ENCODE measurements at places on chromosomes 5 and 9.

DNA sequence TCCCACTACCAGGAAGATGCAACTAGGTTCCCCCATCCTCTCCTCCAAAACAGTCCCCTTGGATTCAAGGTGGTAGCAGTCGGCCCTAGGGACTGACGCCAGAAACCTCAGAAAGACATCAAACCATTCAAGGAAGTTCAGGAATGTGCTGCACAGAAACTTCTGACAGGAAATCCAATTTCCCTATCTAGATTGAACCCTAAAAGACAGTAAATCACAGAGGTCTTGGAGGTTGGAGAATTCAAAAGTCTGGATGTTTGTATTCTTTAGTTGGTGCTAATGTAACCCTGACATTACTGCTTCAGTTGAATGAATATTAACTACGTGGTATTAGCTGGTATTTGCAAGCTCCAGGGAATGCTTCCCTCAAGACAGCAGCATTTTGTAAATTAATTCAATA is 125.3 kb downstream of the SYK start:
- DNase-seq = no peak

DNA sequence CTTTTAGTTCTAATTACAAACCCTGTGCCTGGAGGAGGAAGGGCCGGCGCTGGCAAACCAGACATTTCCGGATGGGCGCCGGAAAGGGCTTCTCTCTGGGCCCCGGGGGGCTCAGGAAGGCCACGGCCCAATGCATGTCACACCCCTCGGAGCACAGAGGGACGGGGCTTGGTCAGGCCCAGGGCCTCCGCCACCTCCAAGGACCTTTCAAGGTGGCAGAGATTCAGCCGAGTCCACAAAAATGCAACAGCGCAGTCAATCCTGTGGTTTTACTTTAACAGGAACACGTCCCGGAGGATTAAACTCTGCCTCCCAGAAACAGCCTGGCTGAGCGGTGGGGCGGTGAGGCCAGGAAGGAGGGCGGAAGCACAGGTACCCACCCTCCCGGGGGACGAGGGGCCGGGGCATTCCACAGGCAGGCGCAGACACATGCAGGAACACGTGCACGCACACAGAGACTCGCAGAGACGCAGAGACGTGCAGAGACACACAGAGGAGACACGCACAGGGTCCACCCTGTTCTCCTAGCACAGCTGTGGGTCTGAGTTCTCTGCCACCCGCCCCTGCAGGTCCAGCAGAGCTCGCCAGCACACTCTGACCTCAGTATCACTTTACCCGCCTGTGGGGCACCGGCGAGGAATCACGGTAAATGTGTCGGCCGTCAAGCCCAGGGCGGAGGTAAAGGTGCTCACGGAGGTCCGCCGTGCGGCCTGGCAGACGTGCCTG is 23.0 kb downstream of the SLC9A3 start:
- no peak for DNase-seq

DNA sequence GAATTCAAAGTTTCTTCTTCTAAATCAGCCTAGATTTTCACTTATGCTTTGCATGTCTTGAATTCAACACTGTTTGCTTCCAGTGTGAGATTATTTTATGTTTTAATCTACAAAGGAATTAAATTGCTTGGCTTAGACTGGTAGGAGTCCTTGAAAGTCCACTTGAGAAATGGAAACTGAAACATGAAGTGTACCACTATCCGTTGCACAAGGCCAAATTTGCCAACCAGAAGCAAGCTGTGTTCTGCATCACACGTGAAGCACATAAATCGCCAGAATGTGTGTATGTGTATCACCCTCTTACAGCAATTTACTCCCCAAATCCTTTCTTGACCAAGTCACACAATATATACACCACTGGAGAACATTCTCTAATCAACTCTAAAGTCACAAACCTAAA is 10.3 kb downstream of the SEMA6A start:
- DNase-seq = no peak

- peak; percentile 63 for DNase-seq
These were observed at the start of gene PKD2L2 for GRCh38 chr5:137888863-137889759. Gene PKD2L2, plus strand, starts transcription at chr5:137889457. Its CDS starts 35 bp downstream, at chr5:137889492.

DNA sequence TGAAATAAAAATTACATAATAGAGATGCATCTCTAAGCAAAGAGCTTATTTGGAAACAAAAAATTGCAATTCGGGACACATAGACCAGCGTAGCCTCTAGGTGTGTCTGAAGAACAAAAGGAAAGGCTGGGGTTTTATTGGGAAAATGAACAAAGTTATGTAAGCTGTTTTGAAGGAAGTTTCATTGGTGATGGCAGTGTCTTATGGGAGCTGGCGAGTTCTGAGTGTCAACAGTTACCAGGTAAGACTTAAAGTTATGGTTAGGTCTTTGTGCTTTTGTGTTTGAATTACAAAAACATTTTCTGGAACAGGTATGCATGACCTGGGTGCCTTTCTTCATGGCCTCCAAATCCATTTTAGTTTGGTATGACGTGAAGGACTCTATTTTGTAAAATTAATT is 48.9 kb downstream of the SLC27A6 start:
- DNase-seq = no peak

DNA sequence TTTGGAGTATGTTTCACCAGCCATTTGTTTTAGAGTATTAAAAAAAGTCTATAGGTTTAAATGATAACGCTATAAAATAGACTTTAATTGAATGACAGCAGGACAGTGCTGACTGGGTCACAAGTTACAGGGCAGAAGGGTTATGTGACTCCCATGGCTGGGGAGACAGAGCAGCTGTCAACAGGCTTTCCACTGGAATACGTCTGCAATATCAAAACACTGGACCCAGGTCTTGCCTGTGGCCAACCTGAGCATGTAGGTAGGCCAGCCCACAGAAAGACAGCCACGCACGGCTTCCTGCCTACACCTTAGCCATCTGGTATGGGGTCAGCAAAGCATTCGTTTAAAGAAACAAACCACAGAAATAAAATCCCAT is 80.7 kb downstream of the OTULIN start:
- DNase-seq = no peak

DNA sequence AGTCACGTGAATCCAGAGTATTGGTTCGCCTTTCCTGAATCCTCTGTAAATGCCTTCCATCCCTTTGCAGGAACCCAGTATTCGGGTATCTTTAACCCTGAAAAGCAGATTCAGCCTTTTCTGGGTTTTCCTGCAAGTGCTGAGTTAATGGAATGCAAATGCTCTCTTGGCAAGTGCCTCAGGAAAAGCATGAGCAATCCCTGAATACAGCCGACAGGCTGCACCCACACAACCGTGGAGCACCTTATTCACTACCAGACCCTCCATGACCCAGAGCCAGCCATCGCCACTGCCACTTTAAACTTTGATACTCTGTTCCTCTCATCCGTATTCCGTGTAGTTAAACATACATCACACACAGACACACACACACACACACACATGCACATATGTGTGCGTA is 54.4 kb downstream of the ZNF622 start:
- DNase-seq = no peak

- DNase-seq = no peak
These were observed 314.4 kb upstream of the EFNA5 start for GRCh38 chr5:107985144-107985543.

- no peak for DNase-seq
These were observed 4.3 kb downstream of the ARRDC3 start for GRCh38 chr5:91378752-91379211.

GRCh38 chr9:3865141-3865772 is 339.5 kb upstream of the RFX3 start:
- DNase-seq = no peak

DNA sequence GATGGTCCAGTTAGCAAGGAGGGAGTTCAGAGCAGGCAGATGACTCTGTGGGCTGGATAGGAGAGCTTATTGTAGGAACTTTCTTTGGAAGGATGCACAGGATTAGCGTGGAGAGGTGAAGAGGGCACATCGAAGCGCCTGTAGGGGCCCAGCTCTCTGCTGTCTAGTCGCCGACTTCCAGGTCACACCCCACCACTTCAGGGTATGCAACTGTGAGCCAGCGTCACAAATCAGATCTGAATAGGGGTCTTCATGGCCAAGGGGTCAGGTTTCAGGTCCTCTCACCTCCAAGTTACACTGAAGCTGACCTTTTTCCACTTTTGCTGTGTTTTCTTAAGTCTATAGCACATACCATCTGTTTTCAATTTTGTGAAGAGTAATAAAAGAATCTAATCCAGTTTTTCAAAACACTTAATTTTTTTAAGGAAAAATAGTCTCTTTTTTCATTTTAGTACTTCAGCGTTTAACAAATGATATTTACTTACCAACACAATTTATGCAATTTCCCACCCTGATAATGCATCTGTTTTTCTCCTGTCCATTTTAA is 364.2 kb upstream of the CLINT1 start:
- no peak for DNase-seq

- DNase-seq = no peak
These were observed 4.0 kb upstream of the ZSWIM6 start for GRCh38 chr5:61327760-61328753.

GRCh38 chr5:31916327-31916726 is 257.8 kb downstream of the GOLPH3 start:
- DNase-seq = no peak
